GM13976 (cell line): ENCODE measurements at places on chromosomes 7 and 10.

DNA sequence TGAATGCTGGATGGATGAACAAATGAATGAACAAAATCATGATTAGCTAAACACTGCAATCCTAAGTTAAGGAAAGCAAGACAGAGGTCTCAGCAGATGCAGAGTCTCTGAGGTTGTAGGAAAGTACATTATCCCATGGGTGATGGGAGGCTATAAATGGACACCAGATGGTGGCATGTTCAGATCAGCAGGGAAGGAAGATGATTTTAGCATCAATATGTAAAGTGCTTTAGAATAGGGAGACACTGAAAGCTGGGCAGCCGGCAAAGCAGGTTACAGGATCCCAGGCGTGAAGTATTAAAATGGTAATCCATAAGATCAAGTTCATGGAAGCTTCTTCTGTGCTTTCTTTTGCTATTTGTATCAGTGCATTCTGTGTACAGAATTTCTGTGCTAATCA is 7.9 kb upstream of the RAPGEF5 start:
- DNase-seq = no peak

GRCh38 chr7:29287366-29287765 is 92.8 kb downstream of the CHN2 start:
- no peak for DNase-seq

DNA sequence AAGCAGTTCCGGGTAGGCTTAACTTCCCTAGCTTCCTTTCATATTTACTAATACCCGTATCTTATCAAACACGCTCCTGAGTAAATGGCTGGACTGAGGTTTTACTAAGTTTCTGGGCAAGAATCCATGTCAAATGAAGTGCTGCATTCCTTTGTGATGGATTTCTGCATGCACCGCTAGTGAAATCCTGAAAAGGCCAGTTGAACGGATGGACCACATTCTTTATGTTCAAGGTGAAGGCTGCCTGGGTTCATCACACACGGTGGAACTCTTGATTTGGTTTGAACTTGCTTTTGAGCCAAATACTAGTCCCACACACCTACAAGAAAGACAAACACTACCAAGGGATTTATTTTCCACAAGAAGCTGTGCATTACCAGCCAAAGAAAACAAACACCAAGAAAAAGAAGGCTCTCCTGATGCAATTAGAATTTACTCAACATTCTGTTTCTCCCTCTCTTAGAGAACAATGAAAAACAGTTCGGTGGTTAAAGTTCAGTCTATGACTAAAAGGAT is 255.0 kb upstream of the SEMA3C start:
- no peak for DNase-seq

GRCh38 chr10:14787938-14788337 is 13.2 kb upstream of the FAM107B start:
- no peak for DNase-seq

DNA sequence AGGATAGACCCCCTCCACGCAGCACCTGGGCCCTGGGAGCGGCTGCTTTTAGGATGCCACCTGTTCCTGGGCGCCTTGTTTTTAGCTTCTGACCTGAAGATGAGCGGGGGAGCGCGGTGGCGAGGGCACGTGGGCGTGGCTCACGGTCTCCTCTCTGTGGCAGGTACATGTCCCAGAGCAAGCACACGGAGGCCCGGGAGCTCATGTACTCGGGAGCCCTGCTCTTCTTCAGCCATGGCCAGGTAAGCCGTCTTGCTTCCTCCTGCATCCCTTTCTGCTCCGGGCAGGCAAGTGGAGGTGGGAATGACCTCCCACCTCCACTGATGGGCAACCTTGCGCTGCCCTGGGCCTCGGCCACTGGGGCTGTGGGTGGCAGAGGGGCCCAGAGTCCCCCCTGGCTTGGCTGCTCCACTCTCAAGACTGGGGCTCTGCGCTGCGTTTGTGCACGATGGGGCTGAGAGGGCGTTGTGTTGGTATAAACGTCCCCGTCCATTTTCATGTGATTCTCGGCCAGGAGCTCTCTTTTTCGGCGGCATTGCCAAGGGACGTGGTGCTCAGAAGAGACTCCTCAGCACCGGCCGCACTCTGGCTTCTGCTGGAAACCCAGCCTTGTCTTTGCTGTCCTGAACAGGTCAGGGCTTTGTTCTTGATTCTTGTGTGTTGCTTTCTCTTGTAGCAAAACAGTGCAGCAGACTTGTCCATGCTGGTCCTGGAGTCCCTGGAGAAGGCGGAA is 9.7 kb downstream of the GET4 start:
- no peak for DNase-seq
